ENCODE measurements at places on chromosomes 2 and 18.

DNA sequence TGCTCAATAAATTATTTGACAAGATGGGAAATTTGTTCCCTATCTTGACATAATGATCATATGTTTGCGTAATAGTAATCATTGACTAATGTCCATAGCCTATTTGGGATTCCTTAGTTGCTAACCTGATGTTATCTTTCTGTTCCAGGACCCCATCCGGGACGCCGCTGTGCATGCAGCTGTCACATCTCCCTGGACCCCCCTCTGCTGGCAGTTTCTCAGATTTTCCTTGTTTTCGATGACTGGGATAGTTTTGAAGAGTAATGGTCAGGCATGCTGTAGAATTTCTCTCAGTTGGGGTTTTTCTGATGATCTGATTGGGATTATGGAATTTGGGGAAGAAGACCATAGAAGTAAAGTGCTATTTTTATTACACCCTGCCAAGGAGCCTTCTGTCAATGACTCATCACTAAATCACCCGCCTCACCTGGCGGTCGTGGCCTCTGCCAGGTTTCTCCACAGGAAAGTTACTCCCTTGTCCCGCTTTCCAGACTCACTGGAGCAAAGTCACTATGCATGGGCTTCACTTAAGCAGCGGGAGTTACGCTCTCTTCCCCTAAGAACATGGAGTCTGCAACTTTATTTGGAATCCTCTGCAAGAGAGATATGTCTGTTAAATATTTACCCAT, 19.9 kb upstream of the TMEM18 start:
- DNase-seq = no peak

DNA sequence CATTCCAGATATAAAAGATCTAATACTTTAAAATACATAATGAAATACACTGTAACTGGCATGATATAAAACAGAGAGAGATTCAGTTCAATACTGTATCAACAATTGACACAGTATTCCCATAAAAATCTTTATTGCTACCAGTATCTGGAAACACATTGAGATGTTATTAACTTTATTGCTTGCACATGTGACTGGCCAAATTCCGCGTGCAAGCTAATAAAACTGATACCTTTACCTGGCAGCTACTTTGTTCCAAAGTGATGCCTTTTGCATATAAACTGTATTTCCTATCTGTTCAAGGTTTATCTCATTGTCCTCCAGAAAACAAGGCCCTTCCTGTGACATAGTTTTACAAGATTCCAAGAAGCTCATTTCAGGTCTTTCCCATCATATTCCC, 15.4 kb upstream of the REG1B start:
- DNase-seq = no peak

DNA sequence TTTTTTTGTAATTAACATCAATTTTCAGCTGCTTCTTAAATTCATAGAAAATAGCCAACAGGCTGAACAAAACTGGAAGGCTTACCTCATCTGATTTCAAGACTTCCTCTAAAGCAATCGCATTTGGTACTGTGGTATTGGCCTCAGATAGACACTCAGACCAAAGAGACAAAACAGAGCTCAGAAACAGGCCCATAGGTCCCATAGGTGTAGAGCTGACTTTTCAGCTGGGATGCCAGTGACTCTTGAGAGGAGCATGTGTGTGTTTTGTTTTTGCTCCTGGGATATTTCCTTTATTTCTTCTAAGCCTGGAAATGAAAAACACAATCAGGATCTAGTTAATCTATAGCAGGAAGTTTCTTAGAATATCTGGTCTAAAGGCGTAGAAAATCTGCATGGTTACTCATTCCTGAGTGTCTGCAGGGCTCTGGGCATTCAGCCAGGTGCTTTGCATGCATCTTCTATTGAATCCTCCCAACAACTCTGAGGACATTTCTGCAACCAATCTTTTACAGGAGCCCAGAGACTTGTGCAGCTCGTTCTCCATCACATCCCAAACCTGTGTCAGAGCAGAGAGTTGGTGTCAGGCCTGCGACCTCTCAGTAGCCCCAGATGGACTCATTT, 190.8 kb downstream of the RTP5 start:
- peak; percentile 76 for DNase-seq

DNA sequence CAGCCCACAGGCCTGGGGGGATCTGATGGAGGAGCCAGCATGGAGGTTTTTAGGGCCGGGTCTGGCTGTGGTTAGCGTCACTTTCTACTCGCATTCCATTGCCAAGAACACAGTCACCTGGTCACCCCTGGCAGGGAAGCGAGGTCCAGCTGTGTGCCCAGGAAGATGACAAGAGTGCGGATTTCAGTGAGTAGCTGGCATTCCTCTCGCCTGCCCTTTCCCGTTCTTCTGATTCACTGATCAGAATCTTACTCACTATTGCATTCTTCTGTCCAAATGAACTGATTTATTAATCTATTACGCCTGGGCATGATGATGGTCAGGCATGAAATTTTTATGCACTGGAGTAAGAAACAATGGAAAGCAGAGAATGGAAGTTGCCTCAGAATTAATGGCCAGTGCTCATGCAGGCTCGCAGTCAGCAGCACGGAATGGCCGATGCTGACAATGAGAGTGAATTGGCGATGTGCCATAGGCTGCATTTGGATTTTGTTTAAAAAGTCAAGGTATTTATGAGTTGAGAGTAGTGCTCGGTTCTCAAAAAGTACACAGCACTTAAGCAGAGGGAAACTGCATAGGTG, 76.4 kb upstream of the MGAT5 start:
- no peak for DNase-seq

GRCh38 chr2:47488870-47489584, 86.1 kb downstream of the MSH2 start:
- peak; percentile 56 for DNase-seq

- DNase-seq = no peak
Measured at GRCh38 chr2:48268671-48269070, 261.3 kb upstream of the STON1 start.

DNA sequence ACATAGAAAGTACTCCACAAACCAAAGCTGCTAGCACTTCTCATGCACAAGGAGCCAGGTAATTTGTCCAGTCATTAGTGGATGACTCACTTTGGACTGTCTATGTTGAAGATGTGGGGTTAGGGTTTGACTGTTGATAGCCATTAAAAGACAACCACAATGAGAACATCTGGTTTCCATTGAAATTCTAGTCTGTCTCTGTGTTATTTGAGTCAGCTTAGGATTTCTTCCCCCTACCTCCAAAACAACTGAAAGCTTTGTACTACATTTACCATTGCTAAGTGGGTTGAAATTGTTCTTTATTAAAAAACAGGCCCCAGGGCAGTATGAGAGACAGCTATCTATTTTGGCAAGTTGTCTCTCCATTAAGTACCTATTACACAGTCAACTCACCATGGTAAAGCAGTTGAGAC, 50.2 kb upstream of the ANKRD44 start:
- peak; percentile 65 for DNase-seq

GRCh38 chr2:223439786-223440185, 162.4 kb downstream of the SCG2 start:
- no peak for DNase-seq

- no peak for DNase-seq
Measured at GRCh38 chr2:45918463-45919159, 267.1 kb downstream of the PRKCE start.

GRCh38 chr18:59114160-59114559, 25.5 kb upstream of the SEC11C start:
- no peak for DNase-seq

DNA sequence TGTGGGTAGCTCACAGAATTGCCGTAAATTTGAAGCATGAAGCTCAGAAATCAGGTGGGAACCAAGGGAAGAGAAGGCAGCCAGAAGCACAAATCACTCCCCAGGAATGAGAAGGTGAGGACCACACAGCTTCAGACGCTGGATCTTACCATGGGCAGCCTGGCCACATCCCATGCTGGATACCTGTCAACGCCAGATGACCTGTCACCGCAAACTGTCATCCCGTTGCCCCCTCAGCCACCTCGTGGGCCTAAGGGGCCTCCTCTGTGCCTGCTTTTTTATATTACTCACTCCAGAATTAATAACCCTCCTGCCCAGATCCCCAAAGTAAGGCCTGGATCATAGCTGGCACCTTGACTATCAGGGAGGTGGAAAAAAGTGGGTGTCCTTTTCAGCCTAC, 129.9 kb upstream of the MSH6 start:
- no peak for DNase-seq

- DNase-seq = no peak
Measured at GRCh38 chr18:11487390-11487789, 122.0 kb upstream of the SLC35G4 start.

DNA sequence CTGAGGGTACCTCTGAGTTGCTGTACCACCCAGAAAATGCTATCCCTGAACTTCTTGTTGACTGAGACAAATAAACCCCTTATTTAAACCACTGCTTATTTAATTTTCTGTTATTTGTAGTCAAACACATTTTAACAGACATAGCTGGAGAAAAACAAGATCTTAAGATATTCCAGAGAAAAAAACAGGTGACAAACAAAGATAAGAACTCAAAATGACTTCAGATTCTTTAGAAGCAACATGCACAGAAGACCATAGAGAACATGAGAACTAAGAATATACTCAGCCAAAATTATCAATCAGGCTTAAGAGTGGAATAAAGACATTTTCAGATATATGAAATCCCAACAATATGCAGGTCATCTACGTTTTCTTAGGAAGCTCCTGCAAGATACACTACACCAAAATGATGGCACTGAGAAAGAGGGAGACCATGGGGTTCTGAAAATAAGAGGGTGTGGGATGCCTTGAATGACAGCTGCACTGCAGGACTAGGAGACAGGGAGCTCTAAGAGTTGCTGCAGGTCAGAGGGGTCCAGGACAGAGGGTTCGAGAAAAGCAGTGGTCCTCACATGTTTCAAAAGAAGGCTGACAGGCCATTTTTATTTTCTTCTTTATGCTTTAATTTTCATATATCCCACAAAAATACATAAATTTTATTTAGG, 38.4 kb downstream of the ADAM17 start:
- DNase-seq = no peak

DNA sequence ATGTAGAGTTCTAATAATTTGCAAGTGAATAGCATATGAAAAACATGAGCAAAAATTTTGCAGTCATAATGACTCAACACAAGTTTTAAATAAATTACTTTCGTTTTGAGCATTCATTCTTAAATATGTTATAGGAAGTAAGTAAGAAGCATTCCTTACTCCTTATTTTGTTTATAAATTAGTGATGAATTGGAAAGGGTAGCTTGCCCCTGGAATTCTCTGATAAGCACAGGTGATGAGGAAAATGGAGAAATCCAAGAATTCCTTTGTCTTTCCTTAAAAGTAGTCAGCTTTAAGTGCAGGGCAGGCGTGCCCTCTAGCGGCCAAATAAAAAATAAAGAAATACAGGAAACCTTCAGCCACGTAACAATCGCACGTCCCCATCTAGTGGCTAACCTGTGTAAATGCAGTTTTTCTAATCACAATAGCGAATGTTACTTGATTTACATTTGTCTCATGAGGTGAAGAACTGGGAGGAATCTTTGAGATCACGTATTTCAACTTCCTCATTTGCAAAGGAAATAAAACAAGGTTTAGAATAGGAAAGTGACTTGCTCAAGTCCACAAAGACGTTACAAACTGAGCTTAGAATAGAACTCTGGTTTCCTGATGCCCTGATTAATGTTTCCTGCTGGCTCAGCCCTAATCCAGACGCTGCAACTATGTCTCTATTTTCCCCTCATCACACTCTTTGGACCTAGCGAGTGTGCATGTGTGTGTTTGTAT, 47.2 kb upstream of the ZNG1B start:
- peak; percentile 58 for DNase-seq

DNA sequence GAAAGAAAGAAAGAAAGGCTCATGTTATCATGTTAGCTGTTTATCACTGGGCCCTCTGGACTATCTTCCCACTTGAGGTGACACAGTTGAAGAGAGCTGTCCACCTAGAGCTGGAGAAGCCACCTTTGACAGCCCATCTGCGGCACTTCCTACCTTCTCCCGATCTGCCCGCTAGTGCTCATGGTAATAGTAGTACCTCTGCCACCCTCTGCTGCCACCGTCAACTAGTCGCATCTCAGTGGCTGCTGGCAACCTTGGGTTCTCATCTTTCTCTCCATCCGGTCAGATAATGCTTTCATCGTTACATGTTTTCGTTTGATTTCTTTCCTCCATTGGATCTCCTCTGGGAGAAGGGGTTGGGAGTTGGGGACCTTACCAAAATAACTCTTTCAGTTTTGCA, 63.2 kb upstream of the COPS8 start:
- DNase-seq = no peak

- no peak for DNase-seq
Measured at GRCh38 chr2:173979751-173980351, 14.7 kb upstream of the SP3 start.

GRCh38 chr18:79283131-79283810, 112.5 kb upstream of the NFATC1 start:
- DNase-seq = no peak

DNA sequence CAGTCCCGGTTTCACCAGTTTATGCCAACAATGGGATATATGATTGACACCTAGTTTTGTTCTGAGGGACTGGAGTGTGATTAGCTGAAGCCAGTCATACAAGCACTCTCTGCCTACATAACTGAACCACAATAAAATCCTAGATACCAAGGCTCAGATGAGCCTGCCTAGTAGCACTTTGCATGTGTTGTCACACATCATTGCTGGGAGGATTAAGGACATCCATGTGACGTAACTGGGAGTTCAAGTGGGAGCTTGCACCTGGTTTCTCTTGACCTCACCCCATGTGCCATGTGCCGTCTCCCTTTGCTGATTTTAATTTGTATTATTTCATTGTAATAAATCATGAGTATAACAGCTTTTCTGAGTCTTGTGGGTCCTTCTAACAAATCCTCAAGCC, 90.3 kb downstream of the TMEM163 start:
- no peak for DNase-seq

GRCh38 chr2:178491612-178492011, 11.4 kb downstream of the PLEKHA3 start:
- DNase-seq = no peak

DNA sequence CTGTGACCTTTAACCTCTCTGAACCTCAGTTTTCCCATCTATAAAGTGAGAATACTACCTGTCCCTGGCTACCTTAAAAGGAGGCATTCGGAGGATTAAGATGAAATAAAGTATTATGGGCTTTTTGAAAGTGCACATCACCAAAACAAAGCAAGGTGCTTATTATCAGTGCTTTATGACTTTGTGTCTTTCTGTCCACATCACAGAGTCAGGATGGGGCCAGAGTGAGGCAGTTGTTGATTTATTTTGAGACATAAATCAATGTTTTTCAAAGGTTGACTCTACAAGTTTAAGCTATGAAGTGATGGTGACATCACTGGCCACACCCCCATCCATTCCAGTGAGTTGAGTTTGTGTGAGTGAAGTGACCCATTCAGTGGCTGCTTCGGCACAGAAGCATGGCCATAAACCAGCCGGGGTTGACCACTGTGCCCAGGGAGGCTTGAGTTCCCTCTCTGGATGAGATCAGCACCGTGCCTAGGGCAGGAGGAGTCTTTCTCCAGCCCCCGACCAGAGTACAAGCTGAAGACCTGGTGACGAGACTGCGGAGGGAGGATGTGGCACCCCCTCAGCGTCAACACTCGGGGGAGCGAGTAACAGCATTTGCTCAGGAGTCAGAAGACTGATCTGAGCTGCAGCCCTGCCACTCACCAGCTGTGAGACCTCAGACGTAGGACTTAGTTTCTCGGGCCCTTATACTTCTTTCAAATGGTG, 89.0 kb upstream of the PPP1CB start:
- DNase-seq = no peak
